A549 (cell line): ENCODE measurements at places on chromosomes 7 and 10.

DNA sequence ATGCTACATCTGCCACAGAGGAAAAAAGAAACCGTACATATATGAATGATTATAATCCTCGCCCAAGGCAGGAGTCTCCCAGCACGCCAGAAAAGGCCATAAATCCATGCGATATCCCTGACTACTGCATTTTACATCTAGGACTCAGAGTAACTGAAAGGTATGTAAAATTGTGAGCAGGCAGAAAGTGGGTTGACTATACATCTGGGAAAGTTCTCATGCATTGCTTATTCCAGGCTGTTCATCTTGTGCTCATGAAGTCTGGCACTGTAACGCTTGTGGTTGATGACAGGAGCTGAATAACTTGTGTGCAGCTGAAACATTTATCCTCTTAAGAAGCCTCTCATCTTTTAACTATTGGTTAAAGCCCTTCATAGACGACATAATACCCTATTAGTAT is 193.4 kb upstream of the STEAP4 start:
- no peak for DNase-seq

DNA sequence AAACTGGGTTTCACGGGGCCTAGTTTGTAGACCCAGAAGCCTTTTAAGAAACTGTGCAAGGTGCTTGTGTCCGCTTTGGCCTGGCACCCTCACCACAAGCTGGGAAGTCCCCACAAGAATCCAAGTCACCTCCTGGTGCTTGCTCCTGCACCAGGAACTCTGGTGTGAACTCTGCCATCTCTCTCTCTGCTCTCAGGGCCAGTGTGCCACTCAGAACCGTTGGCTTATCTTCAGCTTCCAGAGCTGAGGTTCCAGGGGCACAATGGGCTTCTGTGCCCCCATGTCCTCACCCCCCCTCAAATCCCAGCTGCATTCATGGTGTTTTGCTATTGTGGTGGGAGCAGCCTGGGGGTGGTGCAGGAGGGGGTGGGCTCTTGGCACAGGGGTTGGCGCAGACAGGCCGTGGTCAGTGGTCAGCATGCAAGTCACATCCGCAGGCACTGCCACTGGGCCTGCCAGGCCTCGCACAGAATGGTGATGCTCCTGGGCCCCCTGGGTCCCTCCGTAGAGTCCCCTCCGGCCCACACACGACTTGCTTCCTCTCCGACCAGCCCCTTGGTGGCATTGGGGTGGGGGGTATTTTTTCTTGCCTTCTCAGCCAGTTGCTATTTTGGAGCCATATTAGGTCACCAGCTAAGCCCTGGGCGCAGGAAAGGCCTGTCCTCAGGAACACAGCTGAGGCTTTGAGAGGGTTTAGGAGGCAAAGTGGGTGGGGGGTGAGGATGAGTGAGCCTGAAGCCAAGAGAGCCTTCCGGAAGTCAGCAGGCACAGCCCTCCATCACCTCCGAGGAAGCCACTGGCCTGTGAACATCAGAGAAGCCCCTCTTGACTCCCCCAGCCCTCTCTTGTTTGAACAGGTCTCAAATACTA is 3.0 kb downstream of the ZCCHC24 start:
- no peak for DNase-seq

- peak; percentile 43 for DNase-seq
Observed at GRCh38 chr10:117373823-117374505, 1.3 kb downstream of the PDZD8 start.

- no peak for DNase-seq
Observed at GRCh38 chr10:11197266-11197712, 179.6 kb downstream of the CELF2 start.

GRCh38 chr7:33248671-33249070 is 119.3 kb downstream of the BBS9 start:
- no peak for DNase-seq

DNA sequence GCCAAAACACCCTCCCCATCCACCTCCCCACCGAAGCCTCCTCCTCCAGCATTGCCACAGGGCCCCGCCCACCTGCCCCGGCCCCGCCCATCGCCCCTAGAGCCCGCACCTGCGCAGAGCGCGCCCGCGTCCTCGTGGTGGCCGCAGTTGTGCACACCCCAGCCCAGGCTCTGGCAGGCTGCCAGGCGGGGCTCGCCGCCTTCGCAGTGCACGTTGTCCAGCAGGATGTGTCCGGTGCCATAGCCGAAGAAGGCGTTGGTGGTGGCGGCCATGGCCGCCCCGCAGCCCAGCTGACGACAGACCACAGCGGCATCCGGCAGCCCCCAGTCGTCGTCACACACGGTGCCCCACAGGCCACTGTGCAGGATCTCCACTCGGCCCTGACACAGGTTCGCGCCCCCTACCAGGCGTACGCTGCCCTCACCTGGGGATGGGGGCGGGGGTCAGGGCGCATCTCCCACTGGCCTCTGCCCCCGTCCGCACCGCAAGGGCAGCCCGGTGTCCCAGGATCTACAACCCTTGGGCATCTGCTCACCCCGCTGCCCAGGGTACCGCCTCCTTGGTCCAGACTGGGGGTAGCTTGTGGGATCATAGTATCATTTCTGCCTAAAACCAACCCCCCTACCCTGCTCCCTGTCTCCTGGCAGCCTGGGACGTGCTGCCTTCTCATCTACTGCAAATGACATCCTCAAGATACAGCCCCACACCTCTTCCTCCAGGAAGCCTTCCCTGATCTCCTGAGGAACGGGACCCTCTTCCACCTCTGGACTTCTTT is 11.9 kb downstream of the SSC4D start:
- peak; percentile 90 for DNase-seq

DNA sequence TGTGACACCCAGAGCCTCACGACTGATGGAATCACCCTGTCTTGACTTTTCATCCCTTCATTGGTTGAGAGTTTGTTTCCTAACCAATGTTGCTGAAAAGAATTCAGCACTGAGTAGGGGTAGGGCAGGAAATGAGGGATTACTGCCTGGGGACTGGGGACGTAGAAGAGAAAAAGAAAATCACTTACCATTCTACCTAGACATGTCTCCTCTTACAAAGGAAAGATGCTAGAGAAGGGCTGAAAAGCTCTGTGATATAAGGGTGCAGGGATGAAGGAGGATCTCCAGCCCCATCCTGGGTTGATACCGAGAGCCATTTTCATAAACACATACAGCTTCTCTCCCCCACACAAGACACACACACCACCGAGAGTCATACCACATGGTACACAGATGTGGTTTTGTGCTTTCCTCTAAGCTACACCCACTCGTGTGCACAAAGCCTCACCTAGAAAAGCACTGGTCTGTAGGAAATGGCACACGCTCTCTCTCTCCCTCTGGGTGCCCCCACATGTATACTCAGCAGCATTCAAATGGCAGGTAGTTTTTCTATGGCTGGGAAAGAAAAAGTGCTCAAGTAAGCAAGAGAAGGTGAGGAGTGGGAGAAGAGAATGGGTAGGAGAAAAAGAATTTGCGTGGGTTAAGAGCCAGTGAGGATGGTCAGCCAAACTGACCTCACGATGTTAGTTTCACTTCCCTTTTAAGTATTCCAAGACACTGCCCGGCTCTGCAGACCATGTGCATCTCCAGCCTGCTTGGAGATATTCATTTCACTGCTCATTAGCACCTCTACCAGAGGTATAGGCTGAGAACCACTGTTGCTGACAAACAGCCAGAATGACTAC is 85.8 kb downstream of the CALD1 start:
- no peak for DNase-seq

DNA sequence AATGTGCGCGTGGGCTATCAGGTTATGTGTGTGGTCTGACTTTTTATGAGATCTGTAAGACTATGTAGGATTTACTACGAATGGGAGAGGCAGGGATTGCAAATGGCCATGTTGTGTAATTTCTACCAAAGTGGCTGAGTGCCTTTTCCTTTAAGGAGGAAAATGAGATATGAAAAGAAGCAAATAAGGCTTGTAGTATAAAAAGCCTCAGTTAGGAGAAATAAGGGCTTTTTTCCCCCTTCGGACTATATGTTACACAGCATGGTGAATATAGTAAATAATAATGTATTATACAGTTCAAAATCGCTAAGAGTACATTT is 447 bp upstream of the GPAM start:
- no peak for DNase-seq

DNA sequence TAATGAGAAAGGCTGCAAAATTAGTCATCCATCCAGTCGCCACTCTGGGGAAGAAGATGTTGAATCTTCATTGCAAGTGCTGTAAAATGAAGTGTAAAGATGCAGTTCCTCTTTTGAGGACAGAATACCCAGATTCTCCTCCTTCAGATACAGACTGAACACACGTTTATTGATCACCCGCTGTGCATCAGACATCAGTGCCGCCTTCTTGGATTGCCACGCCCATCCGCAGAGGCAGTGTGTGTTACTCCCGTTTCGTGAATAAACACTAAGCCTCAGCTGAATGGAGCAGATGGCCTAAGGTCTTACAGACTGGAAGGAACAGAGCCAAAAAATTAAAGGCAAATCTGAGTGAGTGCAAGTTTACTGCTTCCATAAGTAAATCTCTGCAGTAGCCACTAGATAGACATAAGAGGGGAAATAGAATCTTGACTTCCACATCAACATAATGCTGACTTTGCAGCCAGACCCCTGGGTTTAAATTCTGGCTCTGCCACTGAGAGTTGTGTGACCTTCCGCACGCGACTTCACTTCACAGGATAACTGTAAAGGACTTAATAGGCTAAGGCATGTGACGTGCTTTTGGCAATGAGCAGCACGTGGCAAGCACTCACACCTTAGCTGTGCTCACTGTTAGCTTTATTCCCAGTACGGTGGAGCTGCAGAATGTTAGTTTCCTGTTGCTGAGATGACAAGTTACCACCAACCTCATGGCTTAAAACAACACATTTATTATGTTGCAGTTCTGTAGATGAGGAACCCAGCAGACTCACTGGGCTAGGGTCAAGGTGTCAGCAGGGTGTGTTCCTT is 285.9 kb downstream of the CELF2 start:
- no peak for DNase-seq

DNA sequence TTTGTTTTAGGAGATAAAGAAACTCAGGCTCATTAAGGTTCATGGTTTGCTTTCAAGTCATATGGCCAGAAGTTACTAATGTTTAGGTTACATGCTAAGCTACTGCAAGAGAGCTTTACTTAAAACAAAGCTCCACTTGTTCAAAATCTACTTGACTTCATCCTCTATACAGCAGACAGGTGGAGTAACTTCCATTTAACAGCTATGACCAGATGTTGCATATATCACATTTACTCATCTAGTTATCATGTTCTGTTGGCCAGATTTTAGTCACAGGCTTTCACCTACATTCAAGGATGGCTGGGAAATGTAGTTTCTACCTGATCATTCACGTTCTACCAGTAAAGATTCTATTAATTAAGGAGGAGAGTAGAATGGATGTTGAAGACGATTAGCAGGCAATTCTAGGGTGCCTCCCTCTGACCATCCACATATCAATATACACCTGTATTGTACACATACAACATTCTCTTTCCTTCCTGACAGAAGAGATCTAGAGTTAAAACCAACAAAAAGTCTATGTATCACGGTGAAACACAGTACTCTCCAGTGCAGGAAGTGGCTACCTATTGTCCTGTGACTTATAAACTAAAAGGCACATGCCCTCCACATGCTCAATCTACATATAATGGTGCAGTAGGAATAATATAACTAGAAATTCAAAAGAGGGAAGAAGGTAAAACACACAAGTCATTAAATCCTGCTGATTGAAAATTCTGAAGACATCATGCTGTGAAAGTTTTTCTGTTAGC is 488.0 kb downstream of the MDFIC start:
- no peak for DNase-seq

DNA sequence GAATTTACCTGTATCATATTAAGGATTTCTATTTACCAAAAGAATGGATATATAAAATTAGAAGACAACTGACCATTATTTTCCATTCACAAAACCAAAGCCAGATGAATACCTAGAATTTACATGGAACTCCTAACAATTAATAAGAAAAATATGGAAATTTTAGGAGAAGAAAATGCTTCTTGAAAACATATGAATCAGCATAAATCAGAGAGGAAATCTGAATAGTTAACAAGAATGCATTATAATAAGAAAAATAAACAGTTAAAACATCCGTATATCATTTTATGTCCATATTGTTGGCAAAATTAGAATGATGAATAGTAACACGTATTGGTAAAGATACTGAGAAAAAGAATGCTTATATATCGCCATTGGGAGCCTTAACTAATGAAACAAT is 505.5 kb downstream of the NEBL start:
- DNase-seq, result no peak

- no peak for DNase-seq
Observed at GRCh38 chr10:126042354-126042753, 146.0 kb downstream of the FANK1 start.

GRCh38 chr7:5472432-5473315 is 49.0 kb upstream of the TNRC18 start:
- no peak for DNase-seq
